ENCODE measurements at places on chromosomes 5 and 9.

GRCh38 chr9:126149661-126150060 is 177.0 kb upstream of the MVB12B start:
- no peak for DNase-seq

GRCh38 chr5:77231471-77232138 is 21.1 kb downstream of the PDE8B start:
- DNase-seq, result no peak

GRCh38 chr5:169767938-169768337 is 130.9 kb downstream of the DOCK2 start:
- DNase-seq, result no peak

DNA sequence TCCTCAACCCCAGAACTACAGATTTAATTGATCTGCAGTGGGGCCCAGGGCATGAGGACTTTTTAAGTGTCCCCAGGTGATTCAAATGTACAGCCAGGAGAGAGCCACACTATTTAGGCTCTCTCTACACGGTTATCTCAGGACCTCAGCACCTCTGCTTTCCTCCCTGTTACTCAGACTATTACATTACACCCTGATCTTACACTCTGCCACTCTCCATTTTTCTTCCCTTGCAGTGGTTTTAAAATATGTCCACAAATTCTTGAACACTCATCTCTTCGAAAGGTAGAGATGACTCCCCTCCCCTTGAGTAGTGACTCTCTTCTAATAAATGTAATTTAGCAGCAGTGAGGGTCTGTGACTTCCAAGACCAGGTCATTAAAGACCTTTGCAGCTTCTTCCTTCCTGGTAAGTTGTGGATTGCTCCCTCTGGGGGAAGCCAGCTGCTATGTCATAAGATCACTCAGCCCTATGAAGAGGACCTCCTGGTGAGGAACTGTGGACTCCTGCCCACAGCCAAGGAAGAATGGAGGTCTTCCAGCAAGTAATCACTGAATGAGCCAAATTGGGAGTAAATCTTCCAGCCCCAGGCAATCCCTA is 87.5 kb upstream of the SSBP2 start:
- DNase-seq, result no peak

DNA sequence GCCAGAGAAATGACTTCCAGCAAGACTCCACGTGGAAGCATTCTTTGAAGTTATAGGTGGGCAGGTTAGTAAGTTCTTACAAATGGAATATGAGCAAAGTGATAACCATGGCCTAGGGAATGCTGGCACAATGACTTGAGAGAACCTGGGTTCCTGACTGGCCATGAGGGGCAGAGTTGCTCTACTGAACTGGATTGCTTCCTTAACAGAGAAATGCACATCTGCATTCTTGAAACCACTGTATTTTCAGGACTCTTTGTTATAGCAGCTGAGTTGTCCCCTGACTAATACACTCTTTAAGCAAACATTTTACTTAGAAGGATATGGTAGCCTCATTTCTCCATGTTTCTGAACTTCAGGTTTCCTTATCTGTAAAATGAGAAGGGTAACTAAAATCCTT is 108.3 kb upstream of the GNA14 start:
- DNase-seq, result no peak

DNA sequence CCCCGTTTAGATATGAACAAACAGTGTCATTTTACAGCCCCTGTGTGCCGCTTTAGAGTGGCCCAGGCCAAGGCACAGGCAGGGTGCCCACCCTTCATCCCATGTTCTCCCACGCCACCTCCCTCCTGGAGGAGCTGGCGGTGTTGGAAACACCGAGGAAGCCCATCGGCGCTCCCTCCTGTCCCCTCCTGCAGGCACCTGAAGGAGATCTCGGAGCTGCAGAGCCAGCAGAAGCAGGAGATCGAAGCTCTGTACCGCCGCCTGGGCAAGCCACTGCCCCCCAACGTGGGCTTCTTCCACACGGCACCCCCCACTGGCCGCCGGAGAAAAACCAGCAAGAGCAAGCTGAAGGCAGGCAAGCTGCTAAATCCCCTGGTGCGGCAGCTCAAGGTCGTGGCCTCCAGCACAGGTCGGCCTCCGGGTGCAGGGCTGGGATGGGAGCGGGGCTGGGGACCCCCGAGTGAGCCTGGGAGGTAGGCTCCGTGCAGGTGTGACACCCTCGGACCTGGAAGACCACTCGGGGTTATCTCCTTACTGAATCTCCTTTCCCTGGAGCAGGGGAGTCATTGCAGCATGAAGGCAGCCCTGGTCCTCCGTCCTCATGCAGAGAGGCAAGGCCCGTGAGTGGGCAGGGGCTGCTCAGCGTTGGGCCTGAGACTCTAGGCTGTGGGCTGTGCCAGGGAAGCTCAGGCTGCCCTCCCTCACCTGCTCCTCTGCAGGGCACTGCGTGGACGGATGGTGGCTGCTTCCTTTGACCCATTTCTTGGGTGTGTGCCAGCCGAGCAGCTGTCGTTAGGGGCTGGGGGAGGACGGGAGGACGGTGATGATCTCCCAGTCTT is 113.9 kb downstream of the WNK2 start:
- DNase-seq, result no peak

- no peak for DNase-seq
Measured at GRCh38 chr9:68741704-68742332, 36.8 kb downstream of the PIP5K1B start.
